IPS DF 6.9 (cell line): ENCODE measurements at places on chromosomes 4 and X.
A peak's percentile ranks its signal among the peaks of the same experiment; 100 is the strongest.

- DNase-seq, result no peak
These were observed 16.7 kb downstream of the ATP5ME start for GRCh38 chr4:657338-657833.

- no peak for DNase-seq
These were observed 11.3 kb downstream of the CETN2 start for GRCh38 chrX:152819266-152819665.

DNA sequence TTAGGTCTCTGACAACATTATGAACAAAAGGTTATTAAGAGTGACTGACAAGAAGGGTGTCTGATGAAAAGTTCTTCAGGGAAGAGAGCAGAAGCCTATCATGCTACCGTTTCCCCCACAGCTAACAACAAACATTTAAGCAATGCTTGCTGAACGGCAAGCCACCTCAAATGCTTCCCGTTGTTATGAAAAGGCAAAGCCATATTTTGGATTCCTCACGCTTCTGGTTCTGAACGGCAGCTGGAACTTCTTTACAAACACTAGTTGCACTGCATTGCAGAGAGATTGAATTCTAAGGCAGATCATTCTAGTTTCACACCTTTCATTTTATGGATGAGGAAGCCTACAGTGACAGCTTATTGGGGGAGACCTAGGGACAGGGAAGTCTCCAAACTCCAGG, 48.6 kb upstream of the NAP1L5 start:
- no peak for DNase-seq

- DNase-seq, result no peak
These were observed 395.9 kb downstream of the GPAT3 start for GRCh38 chr4:83931659-83932438.

GRCh38 chrX:13007519-13008188, 32.7 kb downstream of the TMSB4X start:
- DNase-seq, result no peak

- DNase-seq, result no peak
These were observed 27.2 kb downstream of the PJA1 start for GRCh38 chrX:69138118-69138390.

- DNase-seq, result no peak
These were observed 55.3 kb upstream of the MSANTD1 start for GRCh38 chr4:3193531-3194203.

GRCh38 chr4:169677150-169677748, 56.9 kb downstream of the CLCN3 start:
- no peak for DNase-seq

- no peak for DNase-seq
These were observed 863.1 kb upstream of the FTHL17 start for GRCh38 chrX:31934842-31935370.

DNA sequence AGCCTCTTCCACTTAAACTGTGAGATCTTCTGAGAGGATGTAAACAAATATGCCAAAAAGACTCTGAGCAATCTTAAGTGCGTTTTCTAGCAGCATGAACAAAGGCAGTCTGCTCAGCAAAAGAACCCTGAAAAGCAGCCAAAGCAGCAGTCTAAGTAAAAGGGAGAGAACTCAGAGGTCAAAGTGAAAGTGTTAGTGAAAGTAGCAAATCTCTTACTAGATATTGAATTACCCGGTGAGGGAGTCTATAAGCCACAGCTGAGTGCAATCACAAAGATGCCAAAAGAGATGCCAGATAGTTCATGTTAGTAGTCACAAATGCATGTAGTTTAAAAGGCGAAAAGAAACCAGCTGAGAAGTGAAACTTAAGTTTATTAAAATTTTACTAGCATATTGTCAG, 7.9 kb upstream of the GNRHR start:
- DNase-seq, result no peak

GRCh38 chr4:40856840-40857362, 107.1 kb downstream of the NSUN7 start:
- peak; percentile 67 for DNase-seq

GRCh38 chr4:180512801-180513475, 1730.3 kb upstream of the TENM3 start:
- DNase-seq, result no peak

DNA sequence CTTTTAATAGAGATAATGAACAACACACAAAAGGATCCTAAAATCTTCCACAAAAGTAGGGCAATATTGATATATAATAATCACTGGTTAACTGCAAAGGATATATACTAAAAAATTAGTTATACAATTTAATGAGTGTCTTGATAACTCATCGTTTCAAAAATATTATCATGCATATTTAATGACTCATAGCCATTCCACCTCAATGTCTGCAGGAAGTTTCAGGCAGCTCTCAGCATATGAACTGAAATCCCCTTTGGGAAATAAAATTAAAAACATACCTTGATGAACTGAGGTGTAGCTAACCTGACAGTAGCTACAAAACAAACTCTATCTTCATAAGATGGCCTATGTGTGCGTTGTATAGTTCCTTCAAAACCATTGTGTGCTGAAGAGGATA, 62.9 kb downstream of the TMEM165 start:
- no peak for DNase-seq

GRCh38 chr4:41212616-41213203, 1.6 kb downstream of the APBB2 start:
- DNase-seq, result no peak

DNA sequence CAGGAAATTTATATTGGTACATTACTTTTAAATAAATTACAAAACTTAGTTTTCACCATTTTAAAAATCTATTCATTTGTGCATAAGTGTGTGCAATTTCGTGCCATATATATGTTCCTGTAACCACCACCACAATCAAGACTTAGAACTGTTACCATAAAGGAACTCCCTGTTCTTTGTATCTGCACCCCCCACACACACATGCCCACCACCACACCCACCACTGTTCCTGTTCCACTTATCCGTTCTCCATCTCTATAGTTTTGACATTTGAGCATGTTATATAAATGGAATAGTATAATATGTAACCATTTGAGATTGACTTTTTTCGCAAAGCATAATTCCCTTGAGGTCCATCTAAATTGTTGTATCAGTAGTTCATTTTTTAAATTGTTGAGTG, 73.7 kb downstream of the TAF1 start:
- no peak for DNase-seq

DNA sequence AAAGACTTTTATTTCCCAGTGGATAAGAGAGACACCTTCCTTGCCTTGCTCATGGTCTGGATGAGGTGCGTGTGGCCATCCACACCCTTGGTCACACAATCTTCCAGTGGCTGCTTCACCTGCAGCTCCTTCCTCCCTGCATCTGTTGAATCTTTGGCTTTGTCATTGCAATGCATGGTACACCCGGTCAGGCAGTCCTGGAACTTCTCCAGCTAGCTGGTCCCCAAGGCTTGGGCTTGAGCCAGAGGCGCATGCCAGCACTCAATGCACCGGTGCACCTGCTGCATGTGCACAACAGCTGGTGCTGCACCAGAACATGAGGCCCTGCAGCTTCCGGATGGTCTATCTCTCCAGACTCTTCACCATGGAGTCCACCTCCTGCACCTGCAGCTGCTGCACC, 31.7 kb downstream of the SCML1 start:
- no peak for DNase-seq

DNA sequence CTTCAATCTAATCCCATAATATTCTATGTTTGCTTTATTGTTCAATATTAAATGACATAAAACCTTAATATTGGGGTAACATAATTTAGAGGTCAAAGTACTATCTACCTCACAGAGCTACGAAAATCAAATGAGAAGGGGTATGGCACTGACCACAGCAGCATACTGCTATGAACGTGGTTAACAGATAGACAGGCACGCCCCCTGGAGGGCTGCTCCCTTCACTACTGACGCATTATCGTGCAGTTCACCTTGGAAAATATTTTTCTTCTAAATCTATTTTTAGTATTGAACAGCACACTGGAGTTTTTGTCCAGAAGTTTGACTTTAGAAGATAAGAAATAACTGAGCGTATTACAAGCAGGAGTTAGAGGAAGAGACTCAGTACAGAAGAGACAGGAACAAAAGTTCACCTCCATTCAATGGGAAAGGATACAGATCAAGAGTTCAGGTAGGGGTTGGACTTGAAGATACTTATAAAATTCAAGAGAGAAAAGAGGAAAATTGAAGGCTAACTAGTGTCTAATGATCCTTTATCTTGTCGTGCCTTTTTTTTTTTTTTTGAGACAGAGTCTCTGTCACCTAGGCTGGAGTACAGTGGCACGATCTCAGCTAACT, 22.7 kb downstream of the MAP9 start:
- peak; percentile 33 for DNase-seq

GRCh38 chrX:148913971-148914370, 413.6 kb downstream of the AFF2 start:
- no peak for DNase-seq

GRCh38 chr4:36844448-36844847, 400.1 kb upstream of the NWD2 start:
- no peak for DNase-seq

DNA sequence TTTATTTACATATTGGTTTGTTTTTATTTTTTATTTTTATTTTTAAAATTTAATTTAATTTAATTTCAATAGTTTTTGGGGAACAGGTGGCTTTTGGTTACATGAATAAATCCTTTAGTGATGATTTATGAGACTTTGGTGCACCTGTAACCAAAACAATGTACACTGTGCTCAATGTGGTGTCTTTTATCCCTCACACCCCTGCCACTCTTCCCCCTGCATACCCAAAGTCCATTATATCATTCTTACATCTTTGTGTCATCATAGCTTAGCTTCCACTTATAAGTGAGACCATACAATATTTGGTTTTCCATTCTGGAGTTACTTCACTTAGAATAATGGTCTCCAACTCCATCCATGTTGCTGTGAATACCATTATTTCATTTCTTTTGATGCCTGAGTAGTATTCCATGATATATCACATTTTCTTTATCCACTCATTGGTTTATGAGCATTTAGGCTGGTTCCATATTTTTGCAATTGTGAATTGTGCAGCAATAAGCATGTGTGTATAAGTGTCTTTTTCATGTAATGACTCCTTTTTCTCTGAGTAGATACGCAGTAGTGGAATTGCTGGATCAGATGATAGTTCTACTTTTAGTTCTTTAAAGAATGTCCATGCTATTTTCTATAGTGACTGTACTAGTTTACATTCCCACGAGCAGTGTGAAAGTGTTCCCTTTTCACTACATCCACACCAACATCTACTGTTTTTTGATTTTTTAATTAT, 157.1 kb downstream of the CPXCR1 start:
- no peak for DNase-seq

- no peak for DNase-seq
These were observed 19.2 kb downstream of the RFC1 start for GRCh38 chr4:39346856-39347519.

DNA sequence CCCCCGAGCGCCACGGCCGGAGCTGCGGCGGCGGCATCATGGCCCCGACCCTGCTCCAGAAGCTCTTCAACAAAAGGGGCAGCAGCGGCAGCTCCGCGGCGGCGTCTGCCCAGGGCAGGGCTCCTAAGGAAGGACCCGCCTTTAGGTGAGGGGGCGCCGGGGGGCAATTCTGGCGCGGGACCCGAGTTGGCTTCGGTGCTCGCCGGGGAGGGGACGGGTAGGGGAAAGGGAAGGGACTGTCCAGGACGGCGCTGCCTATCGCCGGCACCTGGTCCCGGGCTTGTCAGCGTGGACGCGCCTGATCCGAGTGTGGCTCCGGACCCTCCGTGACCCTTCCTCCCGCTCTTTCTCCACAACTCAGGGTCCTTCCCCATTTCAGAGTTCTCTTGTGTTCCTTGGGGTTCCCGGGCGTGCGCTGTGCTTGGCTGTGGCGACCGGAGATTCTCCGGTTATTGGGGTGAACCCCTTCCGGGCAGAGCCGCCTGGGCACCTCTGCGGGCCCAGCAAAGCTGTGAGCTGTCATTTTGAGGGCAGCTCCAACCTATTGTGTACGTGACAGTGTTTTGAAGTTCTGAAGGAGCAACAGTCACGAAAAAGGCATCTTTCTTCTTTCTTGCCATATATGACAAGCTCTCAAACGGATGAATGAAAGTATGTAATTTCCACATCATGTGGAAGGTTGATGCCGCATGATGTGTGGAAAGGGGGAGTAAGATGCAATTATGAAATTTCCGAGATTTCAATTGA, 522 bp downstream of the FNIP2 start:
- DNase-seq, result no peak

- no peak for DNase-seq
These were observed 502.9 kb upstream of the PCDH10 start for GRCh38 chr4:132646186-132646585.

DNA sequence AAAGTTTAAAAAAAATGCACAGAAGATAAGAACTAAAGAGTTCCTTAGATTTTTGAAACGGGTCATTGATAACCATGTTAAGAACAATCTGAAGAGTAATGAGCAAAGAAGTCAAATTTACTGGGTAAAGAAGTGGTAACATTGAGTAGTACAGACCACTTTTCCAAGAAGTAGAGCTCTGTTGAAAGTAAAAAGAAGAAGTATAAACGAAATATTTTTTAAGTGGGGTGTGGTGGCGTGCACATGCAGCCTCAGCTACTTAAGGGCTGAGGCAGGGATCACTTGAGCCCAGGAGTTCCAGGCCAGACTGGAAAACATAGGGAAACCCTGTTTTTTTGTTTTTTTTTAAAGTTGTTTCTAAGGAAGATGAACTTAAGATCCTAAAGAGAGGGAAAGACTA, 68.5 kb downstream of the UBA6 start:
- no peak for DNase-seq

- DNase-seq, result no peak
These were observed 8.8 kb upstream of the BEX3 start for GRCh38 chrX:103367502-103367901.

DNA sequence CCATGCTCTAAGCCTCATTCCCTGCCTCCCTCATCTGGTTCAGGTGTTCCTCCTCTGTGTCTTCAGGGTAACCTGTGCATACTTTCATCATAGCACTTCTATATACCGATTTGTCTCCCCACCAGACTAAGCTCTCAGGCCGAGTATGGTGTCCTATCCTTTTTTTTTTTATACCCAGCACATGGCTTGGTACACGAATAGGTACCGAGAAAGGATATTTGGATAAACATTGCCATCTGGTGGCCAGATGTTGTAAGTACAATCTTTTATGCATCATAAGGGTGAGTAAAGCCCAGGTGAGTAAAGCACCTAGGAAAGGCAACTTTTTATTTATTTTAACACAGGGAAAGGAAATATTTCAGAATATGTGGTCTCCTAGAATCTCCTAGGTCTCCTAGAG, 68.4 kb downstream of the MID2 start:
- DNase-seq, result peak; percentile 22

GRCh38 chrX:125108921-125109320, 210.8 kb upstream of the TEX13C start:
- no peak for DNase-seq
